ENCODE measurements at places on chromosomes 16 and 17.

GRCh38 chr17:76805319-76805718, 62.9 kb upstream of the MGAT5B start:
- no peak for DNase-seq

- no peak for DNase-seq
These were observed 137.7 kb upstream of the CORO6 start for GRCh38 chr17:29760279-29761039.

GRCh38 chr17:33166472-33166871, 126.6 kb downstream of the ASIC2 start:
- no peak for DNase-seq

GRCh38 chr17:57121308-57122042, 36.4 kb downstream of the AKAP1 start:
- DNase-seq = no peak

Data from SIG-M5 (cell line).